Tibial nerve (tissue), 4 donors: ENCODE measurements at places on chromosomes 1 and 21.
A peak's percentile ranks its signal among the peaks of the same experiment; 100 is the strongest.

DNA sequence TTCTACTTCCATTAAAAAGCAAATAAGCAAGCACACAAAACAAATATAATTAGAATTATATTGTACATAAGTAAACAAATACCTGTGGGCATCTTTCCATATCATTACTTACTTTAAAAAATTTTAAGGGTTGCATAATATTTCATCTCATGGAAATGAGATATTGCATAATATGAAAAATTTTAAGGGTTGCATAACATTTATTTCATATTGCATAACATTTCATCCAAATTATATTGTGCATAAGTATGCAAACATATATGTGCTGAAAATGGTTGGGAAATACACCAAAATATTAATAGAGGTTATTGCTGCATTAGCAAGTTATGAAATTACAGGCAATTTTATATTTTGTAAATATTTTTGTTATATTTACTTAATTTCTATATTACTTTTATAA lies 213.7 kb downstream of the KCNH1 start:
- H3K4me3 ChIP-seq, result no peak overlapping the region
- H3K27me3 ChIP-seq, result no peaks in the 10 kb centered on the region
- H3K4me1 ChIP-seq, result no peaks in the 10 kb centered on the region
- no peaks in the 10 kb centered on the region for H3K36me3 ChIP-seq
- no peak overlapping the region for H3K27ac ChIP-seq
- no peak for DNase-seq

GRCh38 chr1:109478806-109479205 lies 4.9 kb upstream of the ATXN7L2 start:
- no peaks in the 10 kb centered on the region for H3K27me3 ChIP-seq
- H3K36me3 ChIP-seq, result no peaks in the 10 kb centered on the region
- peaks cover 9% of the 10 kb centered on the region for H3K4me1 ChIP-seq
- H3K4me3 ChIP-seq, result no peak overlapping the region
- DNase-seq, result no peak

- H3K36me3 ChIP-seq, result peaks cover 15% of the 10 kb centered on the region
- no peak overlapping the region for H3K4me3 ChIP-seq
- H3K27me3 ChIP-seq, result no peaks in the 10 kb centered on the region
- H3K27ac ChIP-seq, result no peak overlapping the region
- no peaks in the 10 kb centered on the region for H3K4me1 ChIP-seq
Measured at GRCh38 chr21:45747802-45748445, 104.4 kb downstream of the PCBP3 start.

DNA sequence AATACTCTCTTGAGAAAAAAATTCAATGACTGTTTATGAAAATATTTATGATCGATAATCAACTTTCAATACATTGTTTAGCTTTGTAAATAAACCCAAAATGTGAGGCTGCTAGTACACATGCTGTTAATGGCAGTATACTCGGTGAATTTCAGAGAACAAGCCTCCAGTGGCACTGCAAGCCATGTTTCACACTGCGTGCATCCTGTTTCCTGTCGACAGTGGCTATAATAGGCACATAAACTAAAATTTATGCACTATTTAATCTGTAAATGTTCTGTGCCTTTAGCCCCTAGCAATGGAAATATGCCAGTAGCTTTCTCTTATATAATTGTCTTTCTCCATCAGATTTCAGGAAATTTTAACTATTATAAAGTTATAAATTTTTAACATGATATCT lies 26.3 kb upstream of the RGS18 start:
- H3K4me1 ChIP-seq, result no peaks in the 10 kb centered on the region
- DNase-seq, result no peak
- no peaks in the 10 kb centered on the region for H3K27me3 ChIP-seq
- H3K36me3 ChIP-seq, result no peaks in the 10 kb centered on the region
- H3K27ac ChIP-seq, result no peak overlapping the region

DNA sequence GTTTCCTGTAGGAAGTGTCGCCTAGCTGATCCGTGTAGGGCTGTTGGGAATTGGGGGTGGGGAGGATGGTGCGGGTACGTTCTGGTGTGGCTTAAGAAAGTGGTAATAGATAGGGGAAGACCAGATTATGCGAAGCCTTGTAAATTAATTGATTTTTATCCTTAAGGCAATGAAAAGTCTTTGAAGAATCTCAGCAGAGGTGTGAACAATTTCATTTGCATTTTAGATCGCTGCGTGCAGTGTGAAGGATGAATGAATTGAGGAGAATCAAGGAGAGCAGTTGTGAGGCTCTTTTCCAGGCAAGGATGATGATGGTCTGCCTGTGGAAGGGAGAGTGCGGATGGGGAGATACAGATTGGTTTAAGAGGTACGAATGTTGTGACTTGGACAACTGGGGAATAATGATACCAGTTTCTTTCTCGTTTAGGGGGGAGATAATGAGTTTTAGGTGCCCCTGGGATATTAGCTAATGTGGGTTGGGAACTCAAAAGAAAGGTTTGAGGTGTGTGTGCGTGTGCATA lies 813 bp upstream of the DEDD start:
- H3K4me1 ChIP-seq, result peaks cover 24% of the 10 kb centered on the region
- H3K27ac ChIP-seq, result peak overlapping the region; percentile 97
- DNase-seq, result no peak
- H3K27me3 ChIP-seq, result no peaks in the 10 kb centered on the region

DNA sequence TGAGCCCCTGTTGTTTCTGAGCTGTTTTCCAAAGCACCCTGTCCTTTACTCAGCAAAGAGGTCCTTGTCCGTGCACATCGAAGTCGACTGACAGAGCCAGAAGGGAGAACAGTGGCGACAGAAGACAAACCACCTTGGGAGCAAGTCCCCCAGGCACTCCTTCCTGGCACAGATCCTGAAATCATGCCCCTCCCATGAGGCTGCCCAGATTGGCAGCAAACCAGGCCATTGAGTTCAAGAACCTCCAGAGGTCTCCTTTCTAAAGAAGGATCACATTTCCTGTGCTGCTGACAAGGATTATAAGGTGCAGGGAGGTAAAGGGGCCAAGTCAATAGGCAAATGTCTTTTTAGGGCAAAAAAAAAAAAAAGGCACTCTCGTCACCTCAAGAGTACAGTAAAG lies 84.7 kb upstream of the HIVEP3 start:
- H3K27ac ChIP-seq, result no peak overlapping the region
- H3K27me3 ChIP-seq, result no peaks in the 10 kb centered on the region
- no peak overlapping the region for H3K4me3 ChIP-seq
- H3K36me3 ChIP-seq, result no peaks in the 10 kb centered on the region

DNA sequence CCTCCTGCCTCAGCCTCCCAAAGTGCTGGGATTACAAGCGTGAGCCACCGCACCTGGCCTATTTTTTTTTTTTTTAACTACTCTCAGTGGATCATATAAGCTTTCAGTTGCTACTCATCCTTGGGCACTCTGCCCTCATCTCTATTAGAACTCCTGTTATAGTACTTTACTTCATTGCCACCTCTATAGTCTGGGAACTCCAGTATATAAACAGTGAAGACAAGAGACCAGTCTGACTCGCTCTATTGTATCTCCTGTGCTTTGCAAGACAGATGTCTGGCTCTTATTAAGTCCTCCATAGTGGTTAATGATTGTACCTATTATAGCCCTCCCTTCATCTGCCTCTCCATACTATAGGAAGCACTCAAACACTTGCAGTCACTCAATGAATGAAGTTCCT lies 15.1 kb downstream of the KHDRBS1 start:
- no peak for DNase-seq
- no peak overlapping the region for H3K4me3 ChIP-seq
- H3K27ac ChIP-seq, result no peak overlapping the region
- no peaks in the 10 kb centered on the region for H3K27me3 ChIP-seq
- H3K36me3 ChIP-seq, result no peaks in the 10 kb centered on the region

- H3K4me1 ChIP-seq, result no peaks in the 10 kb centered on the region
- H3K27ac ChIP-seq, result no peak overlapping the region
- H3K36me3 ChIP-seq, result no peaks in the 10 kb centered on the region
- no peak overlapping the region for H3K4me3 ChIP-seq
- H3K27me3 ChIP-seq, result no peaks in the 10 kb centered on the region
- peak; percentile 25 for DNase-seq
Measured at GRCh38 chr1:147539122-147539575, 2.2 kb upstream of the BCL9 start.

DNA sequence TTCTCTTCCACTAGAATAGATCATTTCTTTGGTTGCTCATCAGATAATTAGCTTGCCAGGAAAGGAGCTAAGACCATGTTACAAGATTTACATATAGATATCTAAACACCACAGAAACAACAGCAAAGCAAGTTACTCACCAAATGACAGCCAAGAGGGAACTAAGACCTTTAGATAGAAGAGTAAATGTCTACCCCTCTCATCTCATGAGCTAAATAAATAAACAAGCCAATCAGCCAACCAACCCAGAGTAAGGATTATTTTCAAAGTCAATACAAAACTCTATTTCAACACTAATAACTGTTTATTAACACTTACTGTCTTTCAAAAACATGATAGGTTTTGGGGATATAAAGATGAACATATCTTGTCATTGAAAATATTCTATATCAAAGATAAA lies 474.7 kb downstream of the LMO4 start:
- H3K27ac ChIP-seq, result no peak overlapping the region
- DNase-seq, result no peak
- H3K4me3 ChIP-seq, result no peak overlapping the region
- no peaks in the 10 kb centered on the region for H3K4me1 ChIP-seq

GRCh38 chr1:200172311-200172710 lies 144.8 kb downstream of the NR5A2 start:
- no peak overlapping the region for H3K27ac ChIP-seq
- no peaks in the 10 kb centered on the region for H3K4me1 ChIP-seq
- no peaks in the 10 kb centered on the region for H3K36me3 ChIP-seq
- H3K4me3 ChIP-seq, result no peak overlapping the region

DNA sequence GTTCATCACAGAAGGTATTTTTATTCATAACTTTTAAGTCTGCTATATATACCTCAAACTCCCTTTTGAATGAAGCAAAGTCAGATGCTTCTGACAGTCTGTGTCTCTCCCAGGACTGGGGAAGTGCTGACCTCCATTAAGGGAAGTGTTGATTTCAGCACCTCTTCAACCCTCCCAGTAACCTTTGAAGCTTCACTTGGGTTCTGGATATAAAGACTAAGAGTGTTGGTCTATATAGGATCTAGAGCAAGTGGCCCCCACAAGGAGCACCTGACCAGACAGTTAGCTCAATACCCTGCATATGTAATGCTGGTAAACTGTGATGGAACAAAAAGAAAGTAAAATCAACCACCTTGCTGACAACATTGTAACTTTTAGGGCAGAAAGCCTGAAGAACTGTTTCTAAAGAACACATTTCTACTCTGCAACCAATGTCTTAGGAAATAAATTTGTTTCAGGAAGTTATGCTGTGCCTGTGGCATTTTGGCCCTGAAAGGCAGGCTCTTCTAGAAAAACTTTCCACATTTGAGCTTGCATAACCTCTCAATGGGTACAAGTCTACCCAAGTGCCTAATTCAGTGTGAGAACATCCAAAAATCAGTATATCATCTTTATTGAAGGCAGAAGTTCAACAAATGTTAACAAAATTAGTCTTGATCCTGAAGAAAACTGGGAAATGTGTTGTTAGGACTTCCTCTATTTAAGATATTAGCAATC lies 865 bp upstream of the PTPN22 start:
- H3K27ac ChIP-seq, result no peak overlapping the region
- H3K4me1 ChIP-seq, result no peaks in the 10 kb centered on the region
- DNase-seq, result no peak
- no peak overlapping the region for H3K4me3 ChIP-seq
- H3K27me3 ChIP-seq, result no peaks in the 10 kb centered on the region

GRCh38 chr1:223628233-223629125 lies 37.0 kb downstream of the CAPN8 start:
- DNase-seq, result no peak
- H3K27me3 ChIP-seq, result no peaks in the 10 kb centered on the region
- H3K36me3 ChIP-seq, result no peaks in the 10 kb centered on the region
- no peak overlapping the region for H3K27ac ChIP-seq

GRCh38 chr1:230037261-230037660 lies 29.8 kb upstream of the GALNT2 start:
- H3K36me3 ChIP-seq, result no peaks in the 10 kb centered on the region
- no peak for DNase-seq
- H3K27ac ChIP-seq, result no peak overlapping the region
- no peaks in the 10 kb centered on the region for H3K27me3 ChIP-seq

- H3K4me3 ChIP-seq, result no peak overlapping the region
- DNase-seq, result no peak
- H3K27me3 ChIP-seq, result no peaks in the 10 kb centered on the region
- H3K4me1 ChIP-seq, result no peaks in the 10 kb centered on the region
- no peak overlapping the region for H3K27ac ChIP-seq
- H3K36me3 ChIP-seq, result no peaks in the 10 kb centered on the region
Measured at GRCh38 chr21:25870084-25870483, 135.3 kb downstream of the GABPA start.

DNA sequence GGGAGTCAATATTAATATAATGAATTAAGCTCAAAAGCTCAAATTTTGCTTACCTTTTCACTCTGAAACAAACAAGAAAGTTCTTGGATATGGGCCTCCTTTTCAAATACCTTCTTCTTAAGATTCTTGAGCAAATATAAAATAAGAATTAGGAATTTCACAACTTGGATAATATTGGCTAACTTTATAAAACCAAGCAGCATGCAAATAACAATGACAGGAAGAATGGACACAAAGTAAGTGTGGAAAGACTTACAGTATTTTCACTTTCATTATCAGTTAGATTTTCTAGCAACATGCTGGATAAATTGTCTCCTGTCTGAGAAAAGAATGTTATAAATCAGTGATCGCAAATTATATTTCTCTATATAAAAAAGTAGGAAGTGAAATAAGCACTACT lies 13.2 kb downstream of the ODF2L start:
- H3K27ac ChIP-seq, result no peak overlapping the region
- no peaks in the 10 kb centered on the region for H3K27me3 ChIP-seq
- DNase-seq, result no peak
- no peak overlapping the region for H3K4me3 ChIP-seq

GRCh38 chr1:23546897-23547584 lies 12.3 kb downstream of the ID3 start:
- H3K4me1 ChIP-seq, result peaks cover 15% of the 10 kb centered on the region
- H3K27ac ChIP-seq, result no peak overlapping the region
- no peak for DNase-seq
- no peaks in the 10 kb centered on the region for H3K27me3 ChIP-seq

DNA sequence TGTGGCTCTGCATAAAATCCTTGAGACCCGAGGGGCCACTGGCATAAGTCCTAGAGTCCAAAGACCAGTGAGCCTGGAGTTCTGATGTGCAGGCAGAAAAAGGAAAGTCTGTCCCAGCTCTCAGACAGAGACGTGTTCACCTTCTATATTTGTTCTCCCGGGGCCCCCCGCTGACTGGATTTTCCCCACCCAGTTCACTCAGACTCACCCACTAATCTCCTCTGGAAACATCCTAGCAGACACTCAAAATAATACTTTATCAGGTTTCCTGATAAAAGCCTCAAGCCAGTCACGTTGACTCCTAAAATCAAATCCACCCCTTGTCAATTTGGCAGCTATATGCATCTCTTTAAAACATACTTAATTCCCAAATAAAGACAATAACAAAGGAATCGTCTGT lies 1084.2 kb upstream of the NCAM2 start:
- H3K4me3 ChIP-seq, result no peak overlapping the region
- no peaks in the 10 kb centered on the region for H3K36me3 ChIP-seq
- H3K27me3 ChIP-seq, result no peaks in the 10 kb centered on the region
- DNase-seq, result no peak
- H3K4me1 ChIP-seq, result no peaks in the 10 kb centered on the region

GRCh38 chr1:202073206-202073605 lies 49.5 kb upstream of the GPR37L1 start:
- H3K27me3 ChIP-seq, result no peaks in the 10 kb centered on the region
- no peaks in the 10 kb centered on the region for H3K36me3 ChIP-seq
- H3K4me1 ChIP-seq, result no peaks in the 10 kb centered on the region
- H3K27ac ChIP-seq, result no peak overlapping the region
- H3K4me3 ChIP-seq, result no peak overlapping the region
